Left forelimb (tissue), 1 donor: ENCODE measurements at places on chromosomes 4 and X.
A peak's percentile ranks its signal among the peaks of the same experiment; 100 is the strongest.

- no peak for DNase-seq
Observed at GRCh38 chrX:99653352-99653751, 756.7 kb downstream of the PCDH19 start.

DNA sequence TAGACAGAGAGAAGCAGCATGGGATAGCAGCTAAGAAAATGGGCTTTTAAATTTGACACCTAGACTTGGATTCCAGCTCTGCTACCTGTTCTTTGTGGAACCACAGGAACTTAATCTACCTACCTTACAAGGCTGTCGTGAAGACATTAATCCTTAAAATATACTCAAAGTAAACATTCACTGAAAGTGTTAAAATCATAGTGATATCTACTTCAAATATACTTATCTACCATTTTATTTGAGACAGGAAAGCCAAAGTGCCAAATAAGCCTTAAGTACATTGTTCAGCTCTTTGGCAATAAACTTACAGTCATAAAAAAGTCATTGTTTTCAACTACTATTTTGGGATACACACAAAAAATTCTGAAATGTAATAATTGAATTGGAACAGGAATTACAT is 295.0 kb upstream of the PITX2 start:
- DNase-seq: no peak

DNA sequence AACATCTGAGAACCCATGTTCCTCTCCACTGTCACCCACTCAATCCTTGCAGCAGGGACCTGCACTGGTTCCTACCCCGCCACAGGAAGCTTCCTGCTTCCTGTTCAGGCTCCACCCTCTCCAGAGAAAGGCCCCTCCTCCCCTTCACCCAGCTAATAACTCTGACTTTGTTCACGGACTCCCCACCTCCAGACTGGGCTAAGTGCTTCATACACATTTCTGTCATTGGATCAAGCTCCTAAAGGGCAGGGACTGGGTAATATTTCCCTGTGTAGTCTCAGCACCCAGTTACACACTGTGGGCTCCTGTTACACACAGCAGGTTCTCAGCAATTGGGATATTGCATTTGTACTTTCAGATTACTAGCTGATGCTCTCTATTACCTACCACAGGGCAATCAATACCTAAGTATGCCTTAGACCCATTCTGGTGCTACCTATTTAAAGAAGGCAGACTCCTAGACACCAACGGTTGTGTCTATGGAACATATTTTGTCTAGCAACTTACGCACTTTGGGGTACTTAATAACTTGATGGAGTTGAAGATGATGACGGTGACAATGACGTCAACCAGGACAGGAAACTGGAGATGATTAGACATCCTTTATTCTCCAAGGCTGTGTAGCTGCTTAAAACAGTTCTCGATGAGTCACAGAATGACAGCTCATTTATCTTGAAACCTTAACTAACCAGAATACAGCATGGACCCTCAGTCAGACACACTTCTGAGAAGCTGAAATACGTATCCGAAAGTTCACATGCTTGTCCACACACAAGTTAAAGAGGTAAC is 58.1 kb downstream of the MAML3 start:
- no peak for DNase-seq

DNA sequence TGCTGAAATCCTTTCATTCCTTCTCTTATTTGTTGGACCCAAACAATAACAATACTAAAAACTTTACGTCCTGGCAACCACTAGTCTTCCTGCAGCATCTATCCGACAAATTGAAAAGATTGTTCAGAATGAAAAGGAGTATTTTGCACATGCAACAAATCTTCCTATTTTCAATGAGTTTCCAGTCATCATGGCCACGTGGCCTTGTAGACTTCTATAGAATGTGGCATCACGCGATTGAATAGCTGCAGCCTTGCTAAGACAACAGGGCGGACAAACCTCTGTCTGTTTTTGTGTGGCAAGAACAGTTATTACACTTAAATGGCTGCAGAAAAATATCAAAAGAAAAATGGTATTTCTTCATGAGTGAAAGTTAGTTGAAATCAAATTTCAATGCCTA is 297.9 kb upstream of the LCORL start:
- no peak for DNase-seq

DNA sequence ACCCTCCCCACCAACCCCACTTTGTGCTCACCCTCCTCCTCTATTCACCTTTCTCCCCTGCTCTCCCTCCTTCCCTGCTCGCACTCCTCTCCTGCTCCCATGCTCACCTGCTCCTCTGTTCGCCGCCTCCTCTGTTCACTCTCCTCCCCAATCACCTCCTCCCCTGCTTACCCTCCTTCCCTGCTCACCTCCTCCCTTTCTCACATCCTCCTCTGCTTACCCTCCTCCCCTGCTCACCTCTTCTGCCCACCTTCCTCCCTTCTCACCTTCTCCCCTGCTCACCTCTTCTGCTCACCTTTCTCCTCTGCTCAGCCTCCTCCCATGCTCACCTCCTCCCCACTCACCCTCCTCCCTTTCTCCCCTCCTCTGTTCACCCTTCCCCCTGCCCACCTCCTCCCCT is 357.2 kb downstream of the UNC5C start:
- DNase-seq: no peak

- no peak for DNase-seq
Observed at GRCh38 chr4:114077610-114078009, 98.2 kb upstream of the ARSJ start.

GRCh38 chr4:150591904-150592303 is 10.0 kb downstream of the MAB21L2 start:
- DNase-seq: no peak

- no peak for DNase-seq
Observed at GRCh38 chr4:2914256-2915126, 48.7 kb downstream of the NOP14 start.

GRCh38 chr4:6714954-6715353 is 1.0 kb upstream of the BLOC1S4 start:
- no peak for DNase-seq

DNA sequence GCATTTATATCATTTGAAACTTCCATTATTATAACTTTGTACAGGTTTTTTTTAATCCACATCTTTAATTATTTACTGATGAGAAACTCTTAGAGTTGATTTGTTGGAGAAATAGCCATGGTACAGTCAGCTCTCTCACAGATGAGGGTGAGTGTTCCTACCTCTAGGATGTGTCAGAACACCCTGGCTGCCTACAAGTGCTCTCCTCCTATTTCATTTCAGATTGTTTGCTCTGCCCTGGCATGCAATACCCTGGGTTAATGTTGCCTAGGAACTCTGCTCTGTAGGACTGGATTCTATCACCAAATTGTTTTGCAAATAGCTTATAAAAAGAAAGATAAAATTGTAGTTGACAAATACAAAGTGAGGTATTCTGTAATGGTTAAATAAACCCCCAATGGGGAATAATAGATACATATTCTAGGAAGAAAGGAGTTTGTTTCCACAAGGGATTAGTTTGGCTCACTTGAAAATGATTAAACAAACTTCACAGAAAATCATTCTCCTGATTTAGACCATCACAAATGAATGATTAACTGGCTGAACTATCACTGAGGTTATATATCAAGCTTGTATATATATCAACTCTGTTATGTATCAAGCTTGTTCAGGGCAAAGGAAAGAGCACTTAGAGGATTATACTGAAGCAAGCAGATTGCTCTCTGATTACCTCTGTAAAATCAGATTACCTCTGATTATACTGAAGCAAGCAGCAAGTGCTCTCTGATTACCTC is 150.0 kb downstream of the PDE5A start:
- DNase-seq: no peak

- DNase-seq: no peak
Observed at GRCh38 chr4:183468210-183469095, 24.0 kb downstream of the CDKN2AIP start.

DNA sequence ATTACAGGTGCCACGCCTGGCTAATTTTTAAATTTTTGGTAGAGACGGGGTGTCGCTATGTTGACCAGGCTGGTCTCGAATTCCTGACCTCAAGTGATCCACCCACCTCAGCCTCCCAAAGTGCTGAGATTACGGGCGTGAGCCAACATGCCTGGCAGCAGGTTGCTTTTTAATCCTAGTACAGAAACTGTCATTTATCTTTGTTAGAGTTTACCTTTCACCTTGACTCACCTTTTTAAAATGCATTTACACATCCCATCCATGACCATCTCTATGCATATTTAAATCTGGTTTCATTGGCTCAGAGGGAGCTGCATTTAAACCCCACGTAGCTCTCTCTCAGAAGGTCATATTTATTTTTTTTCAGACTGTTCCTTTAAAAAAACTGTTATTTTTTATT is 31.9 kb downstream of the SLC16A2 start:
- no peak for DNase-seq

- peak; percentile 82 for DNase-seq
Observed at GRCh38 chr4:86891762-86892635, at the start of gene C4orf36. Gene C4orf36, minus strand, starts transcription at chr4:86892422. Its CDS starts 902 bp downstream, at chr4:86891520.

GRCh38 chr4:128512767-128513322 is 225.2 kb upstream of the PGRMC2 start:
- no peak for DNase-seq

- DNase-seq: no peak
Observed at GRCh38 chr4:38385093-38386004, 278.6 kb upstream of the KLF3 start.

GRCh38 chr4:47203593-47203992 is 172.2 kb downstream of the GABRB1 start:
- no peak for DNase-seq

DNA sequence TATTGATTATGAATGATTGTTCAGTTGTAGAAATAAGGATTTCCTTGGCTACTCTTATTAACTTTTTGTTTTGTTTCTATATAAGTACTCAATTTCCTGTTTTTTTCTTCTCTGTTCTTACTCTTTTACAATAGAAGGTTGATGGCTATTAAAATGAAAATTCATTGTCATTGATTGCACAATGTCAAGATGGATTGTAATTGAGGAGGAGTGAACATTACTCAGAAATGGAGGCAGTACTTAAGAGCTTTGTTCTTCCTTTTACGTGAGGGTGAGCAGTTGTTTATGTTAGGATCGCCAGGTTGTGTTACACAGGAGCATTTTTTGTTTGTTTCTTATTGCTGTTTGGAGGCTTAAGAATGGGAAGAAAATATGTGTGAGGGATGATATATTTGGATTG is 2062.4 kb downstream of the ARAP2 start:
- DNase-seq: no peak

- no peak for DNase-seq
Observed at GRCh38 chr4:10272511-10272910, 155.9 kb upstream of the WDR1 start.

DNA sequence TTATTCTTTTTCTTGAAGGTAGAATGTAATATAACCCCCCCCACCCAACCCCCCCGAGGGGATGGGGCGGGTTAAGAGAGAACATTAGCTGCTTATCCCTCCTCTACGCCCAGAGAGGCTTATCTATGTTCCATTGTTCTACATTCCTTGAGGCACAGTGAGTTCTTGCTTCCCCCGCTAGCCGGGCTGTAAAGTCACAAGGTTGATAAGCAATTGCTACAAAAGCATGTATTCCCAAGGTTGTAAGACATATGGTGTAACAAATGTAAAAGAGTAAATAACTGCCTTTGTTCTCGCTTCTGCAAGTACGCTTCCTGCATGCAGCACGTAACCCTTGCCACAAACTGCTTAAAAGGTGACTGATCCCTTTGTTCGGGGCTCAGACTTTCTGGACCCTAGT is 8.2 kb downstream of the DCAF8L2 start:
- no peak for DNase-seq

- no peak for DNase-seq
Observed at GRCh38 chrX:136346506-136346905, 45.7 kb downstream of the ADGRG4 start.

DNA sequence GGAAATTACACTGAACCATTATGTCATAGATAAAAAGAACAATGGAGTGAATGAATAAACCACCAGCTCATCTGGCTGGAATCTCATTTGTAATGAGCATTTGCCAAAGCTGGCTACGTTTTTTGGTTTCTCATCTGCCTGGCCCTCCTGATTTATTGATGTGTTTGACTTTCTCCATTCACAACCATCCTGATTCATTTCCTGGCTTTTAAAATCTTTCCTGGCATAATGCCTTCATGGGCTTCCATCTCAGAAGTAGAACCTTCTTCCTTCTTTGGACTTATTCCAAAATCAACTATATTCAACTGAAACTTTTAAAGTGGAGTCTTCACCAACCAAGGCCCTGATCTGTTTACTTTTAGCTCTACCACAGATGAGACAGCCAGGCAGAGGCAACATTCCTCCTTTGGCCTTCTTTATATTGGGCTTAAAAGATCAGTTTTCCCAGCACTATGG is 36.0 kb upstream of the ARSJ start:
- DNase-seq: no peak

DNA sequence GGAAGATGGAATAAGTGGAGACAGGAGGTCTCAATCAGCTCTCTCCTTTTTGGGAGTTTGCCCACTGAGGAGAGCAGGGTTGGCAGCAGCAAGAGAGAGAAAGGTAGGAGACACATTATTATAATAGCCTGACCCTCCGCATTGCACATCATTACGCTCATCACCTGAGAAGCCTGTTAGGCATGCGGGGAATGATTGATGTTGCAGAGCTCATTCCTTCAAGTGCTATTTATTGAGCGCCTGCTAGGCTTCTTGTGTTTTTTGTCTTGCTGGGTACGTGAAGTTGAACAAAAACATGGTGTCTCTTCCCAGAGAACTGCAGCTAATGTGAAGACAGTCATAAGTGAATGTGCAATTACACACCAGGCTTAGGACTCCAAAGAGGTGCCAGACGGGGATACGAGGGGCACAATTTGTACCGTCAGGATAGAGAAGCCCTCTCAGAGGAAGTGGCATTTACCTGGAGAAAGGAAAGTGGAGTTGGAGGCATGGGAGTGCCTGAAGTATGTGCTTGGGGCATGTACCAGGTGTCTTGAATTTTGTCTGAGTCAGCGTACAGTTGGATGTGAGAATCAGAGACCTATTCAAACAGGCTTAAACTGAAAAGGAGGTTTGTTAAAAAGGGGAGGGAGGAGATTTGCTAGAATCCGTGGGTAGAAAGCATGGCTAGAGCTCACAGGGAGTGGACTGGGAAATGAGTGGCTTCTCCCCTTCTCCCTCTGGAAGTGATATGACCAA is 90.2 kb upstream of the SOD3 start:
- no peak for DNase-seq

GRCh38 chr4:183244506-183244905 is 75.6 kb downstream of the CLDN22 start:
- no peak for DNase-seq

GRCh38 chrX:150574559-150575418 is 6.4 kb downstream of the MTM1 start:
- DNase-seq: no peak

GRCh38 chrX:353566-354535 is 32.9 kb downstream of the PPP2R3B start:
- no peak for DNase-seq
